ELR (cell line): ENCODE measurements at places on chromosomes 5 and 9.
A peak's percentile ranks its signal among the peaks of the same experiment; 100 is the strongest.

DNA sequence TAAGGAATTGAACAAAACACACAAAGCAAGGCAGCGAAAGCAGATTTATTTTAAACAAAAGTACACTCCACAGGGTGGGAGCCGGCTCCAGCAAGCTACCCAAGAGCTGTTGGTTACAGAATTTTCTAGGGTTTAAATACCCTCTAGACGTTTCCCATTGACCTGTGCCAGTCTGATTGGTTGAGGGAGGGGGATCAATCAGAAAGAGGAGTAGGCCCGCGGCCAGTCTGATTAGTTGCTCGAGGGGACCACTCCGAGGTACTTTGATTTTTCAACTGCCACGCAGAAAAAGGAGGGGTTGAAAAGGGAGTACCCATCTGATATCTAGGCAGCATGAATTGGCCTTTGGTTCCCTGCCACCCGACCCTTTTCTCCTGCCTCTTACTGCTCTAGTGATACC is 998 bp downstream of the SRP19 start:
- peak; percentile 10 for DNase-seq

DNA sequence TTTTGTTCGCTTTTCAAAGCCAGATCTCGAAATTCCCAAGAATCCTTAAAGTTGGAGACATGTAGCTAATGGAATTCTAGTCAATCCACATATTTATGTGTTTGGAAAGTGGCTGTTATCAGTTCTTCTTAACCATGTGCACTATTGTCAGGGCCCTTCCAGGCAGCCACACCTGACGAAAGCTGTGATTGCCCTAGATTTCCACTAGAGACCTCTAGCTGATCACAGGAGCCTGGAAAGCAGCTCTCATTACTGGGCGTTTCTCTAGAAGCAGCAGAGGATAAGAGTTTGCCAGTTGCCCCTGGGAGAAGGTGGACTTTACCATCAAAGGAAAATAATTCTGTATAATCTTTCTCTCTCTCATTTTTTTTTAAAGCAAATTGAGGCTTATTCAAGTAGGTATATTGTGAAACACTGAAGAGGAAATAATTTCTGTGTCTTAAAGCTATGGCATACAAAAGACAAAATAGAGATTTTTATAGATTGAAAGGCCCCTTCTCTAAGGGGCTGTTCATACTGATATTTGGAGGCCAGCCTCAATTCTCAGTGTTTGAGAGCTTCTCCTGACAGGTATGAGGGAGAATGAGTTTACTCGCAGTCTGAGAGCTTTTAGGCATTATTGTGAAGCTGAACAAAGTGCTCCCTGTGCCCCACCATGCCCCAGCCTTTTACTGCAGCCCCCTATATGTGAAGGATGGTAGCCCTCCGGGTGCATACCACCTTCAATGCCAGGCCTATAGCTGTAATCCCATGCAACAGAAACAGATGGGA is 405.4 kb upstream of the ACTBL2 start:
- DNase-seq: peak; percentile 82

- no peak for DNase-seq
Measured at GRCh38 chr5:139579-140442, 47.8 kb downstream of the PLEKHG4B start.

GRCh38 chr9:130429831-130430230 is 14.9 kb upstream of the ASS1 start:
- no peak for DNase-seq

DNA sequence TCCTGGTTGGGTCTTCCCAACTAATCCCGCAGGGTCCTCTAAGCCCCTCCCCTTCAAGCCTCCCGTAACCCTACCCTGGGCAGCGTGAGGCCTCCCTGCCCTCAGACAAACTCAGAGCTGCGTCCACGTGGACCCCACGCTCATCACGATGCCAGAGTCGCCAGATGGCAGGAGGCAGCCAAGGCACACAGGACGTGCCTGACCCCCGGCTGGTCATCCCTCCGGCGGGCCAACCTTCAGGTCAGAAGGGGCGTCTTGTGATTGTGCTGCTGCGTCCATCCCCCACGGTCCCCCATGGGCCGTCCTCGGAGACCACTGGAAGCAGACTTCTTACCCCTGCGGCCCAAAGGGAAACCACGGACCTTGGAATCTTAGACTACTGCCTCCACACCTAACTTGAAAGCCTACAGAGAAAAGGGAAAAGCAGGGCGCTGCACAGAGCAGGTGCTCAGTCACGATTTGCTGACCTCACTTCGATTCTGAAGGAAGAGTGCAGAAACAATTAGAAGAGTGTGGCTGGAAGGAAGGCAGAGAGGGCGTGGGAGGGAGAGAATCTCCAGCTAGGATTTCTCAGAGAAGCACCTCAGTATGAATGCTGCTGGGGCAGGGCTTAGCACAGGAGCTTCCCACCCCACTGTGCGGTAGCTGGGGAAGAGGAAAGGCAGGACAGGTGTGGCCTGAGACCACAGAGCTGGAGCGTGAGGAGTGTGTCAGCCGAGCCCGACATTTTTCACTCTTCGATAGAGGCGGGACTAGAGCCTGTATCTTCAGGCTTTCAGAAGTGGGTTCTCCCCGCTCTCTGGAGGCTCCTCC is 174.8 kb downstream of the ERCC6L2 start:
- no peak for DNase-seq

GRCh38 chr5:77425420-77425819 is 66.7 kb downstream of the WDR41 start:
- DNase-seq: no peak

DNA sequence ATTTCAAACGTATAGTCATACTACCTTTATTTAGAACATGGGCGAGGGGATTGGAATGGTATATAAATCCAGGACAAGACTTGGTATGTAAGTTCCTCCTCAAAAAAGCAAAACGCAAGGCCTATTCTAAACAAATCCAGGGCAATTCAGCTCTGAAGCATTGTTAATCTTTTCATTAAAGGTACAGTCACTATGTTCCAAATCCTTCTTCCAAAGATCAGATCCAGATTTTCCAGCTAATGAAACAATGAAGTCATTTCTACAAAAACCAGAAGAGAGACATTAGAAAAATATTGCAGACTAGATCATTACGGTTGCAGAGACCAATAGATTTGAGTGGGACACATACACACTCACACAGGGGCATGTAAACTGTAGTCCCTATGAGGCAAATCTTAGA is 116.1 kb upstream of the BNC2 start:
- DNase-seq: no peak

DNA sequence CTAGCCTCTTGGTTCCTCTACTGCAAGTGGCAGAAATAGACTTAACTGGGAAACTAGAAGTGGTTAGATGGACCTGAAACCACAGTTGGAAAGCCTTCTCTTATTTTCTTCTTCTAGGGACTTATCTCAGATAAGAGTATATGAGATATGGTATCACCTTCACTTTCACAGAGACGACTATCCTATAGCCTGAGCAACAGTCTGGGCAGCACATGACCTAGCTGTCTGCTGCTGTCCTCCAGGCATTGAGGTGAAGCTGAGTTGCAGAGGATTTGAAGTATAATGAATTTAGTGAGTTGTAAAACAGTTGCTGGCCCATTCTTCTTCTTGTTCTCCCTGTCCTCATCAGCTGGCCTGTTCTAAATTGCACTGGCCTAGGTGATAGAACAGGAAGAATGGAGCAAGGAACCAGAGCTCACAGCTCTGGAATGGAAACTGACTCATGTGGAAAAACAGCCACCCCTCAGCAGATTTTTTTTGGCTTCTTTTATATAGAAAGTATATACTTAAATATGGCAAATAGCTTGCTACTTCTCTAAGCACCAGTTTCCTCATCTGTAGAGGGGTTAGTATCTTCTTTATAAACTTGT is 27.8 kb downstream of the RECK start:
- peak; percentile 53 for DNase-seq

DNA sequence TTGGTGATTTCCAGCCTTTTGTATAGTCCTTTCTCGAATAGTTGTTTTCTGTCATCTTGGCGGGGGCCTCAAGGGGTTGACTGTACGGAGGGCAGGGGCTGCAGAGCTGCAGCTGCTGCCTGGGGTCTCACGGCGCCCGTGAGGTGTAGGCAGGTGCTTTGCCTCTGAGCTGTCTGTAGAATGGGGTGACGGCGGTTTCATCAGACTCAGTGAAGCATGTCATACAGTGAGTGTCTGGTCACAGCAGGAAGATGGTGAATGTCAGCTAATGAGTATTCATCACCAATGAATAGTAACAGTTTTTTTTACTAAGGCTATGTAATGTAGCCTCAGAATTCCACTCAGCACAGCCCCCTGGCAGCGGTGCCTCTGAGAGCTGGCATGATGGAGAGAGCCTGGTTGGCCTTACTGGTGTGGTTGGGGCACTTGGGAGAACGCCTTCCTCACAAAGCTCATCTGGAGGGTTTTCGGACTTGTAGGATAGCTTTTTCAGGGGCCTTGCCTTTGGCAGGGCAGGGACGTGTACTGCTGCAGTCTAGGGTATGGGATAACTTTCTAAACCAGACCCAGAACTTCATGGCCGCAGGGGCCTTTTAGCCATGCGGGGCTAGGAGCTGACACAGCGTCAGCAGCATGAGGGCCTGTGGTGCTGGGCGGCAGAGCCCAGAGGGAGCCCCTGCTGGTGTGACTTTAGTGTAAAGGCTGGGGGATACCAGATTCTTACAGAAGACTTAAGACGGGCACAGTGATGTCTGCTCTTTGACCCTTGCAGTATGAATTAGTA is 15.0 kb downstream of the TENT4A start:
- no peak for DNase-seq

GRCh38 chr5:176692839-176693476 is 45.7 kb downstream of the TSPAN17 start:
- DNase-seq: no peak

DNA sequence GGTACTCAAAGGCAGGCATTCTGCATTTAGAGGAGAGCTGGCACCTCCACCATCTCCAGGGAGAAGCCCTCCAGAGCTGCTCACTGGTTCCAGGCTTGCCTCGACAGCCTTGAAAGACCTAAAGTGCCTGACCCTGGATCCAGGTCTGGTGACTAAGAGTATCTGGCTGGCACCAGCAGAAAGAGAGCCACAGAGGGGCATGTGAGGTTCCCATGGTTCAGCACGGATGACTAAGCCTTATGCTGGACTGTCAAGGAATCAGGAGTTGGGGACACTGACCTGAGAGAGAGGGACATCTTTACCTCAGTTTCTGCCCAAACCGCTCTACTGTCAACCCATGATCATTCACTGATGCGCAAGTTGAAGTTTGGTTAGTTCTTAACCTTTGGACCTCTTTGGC is 3.0 kb downstream of the ACTL7A start:
- peak; percentile 12 for DNase-seq
